ENCODE measurements at places on chromosomes 3 and 15.

- no peak for DNase-seq
Observed at GRCh38 chr3:23592961-23593931, 212.5 kb upstream of the UBE2E1 start.

- peak; percentile 52 for DNase-seq
Observed at GRCh38 chr3:124565013-124565412, 165.2 kb upstream of the UMPS start.

DNA sequence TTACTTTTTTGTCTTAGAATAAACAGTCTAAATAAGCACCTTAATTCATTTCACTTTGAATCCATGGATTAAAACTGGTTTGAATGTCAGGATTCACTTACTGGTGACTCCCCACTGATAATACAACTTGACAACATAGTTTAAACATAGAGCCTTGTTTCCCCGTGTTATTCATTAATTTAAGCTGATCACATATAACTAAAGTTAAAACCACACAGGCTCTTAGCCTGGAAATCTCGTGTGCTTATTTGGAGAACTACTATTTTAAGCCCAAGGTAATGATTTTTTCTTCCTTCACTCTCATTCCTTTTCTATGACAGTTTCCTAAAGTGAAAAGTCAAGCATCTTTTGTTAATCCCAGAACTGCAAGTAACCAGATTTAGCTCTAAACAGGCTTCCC is 64.2 kb downstream of the HACD2 start:
- DNase-seq = no peak

DNA sequence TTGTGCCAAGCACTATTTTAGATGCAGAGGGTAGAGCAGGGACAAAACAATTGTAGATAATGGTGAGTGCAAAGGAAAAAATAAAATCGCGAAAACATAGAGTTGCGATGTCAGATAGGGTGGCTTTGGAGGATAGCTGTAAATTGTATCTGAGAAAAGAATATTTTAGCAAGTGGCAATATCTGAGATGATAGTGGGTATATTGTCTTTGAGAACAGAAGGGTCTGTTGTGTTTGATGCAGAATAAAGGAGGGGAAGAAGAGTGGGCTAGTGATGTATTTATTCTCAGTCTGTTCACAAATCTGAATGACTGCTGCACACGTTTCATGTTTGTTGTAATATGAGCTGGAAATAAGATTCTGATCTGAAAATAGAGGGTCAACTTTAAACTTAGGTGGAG is 396.8 kb downstream of the CADM2 start:
- no peak for DNase-seq

- DNase-seq = no peak
Observed at GRCh38 chr3:19598870-19599269, 335.1 kb downstream of the EFHB start.

- DNase-seq = no peak
Observed at GRCh38 chr15:38667890-38668850, 103.6 kb upstream of the RASGRP1 start.

DNA sequence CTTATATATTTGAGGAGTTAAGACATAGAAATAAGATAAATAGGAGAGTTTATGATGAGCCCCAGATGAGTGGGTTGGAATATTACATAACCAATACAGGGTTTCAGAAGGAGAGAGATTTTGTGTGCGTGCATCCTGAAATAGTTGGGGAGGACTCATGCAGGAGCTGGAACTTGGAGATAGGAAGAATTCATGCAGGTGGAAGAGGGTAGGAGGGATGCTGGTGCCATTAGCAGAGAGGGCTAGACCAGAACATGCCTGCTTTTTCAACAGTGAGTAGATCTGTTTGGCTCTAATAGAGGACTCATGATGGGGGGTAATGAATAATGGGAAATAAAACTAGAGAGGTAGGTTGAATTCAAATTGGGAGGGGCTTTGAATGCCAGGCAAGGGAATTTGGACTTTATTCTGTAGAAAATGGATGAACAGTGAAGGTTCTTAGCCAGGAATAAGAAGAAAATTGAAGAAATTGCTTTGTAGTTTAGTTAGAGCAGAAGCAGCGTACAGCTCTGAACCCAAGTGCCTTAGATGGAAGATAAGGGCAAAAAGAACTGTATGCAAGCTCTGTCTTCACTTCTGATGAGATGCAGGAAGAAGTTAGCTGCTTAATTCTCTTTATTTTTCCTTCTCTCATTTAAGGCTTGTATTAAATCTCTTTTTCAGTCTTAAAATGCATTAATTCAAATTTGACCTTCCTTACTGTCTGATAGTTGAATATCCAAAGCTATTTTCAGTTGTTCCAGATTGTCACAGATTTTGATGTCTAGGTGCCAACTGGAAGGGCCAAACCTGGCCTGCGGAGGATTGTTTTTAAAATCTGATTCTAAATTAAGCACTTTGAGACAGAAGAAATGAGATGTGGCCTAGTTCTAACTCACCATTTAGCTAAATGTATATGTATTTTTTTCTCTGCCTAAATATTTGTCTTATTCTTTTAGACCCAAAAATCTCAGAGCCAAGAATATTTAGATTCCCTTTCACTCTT is 86.3 kb downstream of the PPM1L start:
- DNase-seq = no peak

DNA sequence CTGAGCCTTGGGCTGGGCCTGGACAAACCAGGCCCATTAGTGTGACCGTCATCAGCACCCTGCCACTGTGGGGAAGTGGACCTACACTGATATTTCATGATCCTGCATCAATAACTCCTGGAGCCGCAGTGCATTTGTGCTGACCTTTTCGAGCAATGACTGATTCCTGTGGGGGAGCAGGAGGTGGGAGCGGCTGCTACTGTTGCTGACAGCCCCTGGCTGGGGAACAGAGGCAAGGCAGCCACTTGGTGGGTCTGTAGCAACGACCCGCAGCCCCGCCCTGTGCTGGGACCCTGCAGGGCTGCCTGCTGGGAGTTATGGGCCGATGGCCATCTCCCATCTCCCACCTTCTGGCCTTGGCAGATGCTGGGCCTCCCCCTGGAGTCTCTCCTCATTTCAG is 42.1 kb downstream of the CCDC33 start:
- no peak for DNase-seq

DNA sequence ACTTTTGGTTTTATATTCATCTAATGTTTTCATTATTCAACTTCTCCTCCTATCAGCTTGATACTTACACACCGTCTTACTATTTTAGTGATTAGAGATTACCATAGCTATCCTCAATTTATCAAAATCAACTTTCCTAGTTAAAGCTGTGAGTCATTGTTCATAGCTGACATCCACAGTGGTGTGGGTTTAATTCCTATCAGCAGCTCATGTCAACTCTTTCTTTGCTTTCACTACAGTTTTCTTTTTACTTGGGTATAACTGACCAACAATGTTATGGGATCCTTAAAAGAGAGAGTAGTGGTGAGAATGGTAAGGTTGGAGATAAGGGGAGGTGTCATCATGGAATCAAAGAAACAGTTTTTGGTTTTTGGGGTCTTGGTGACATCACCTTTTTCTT is 112.7 kb downstream of the NFKBIZ start:
- DNase-seq = no peak

- no peak for DNase-seq
Observed at GRCh38 chr3:139548801-139549200, 9.3 kb upstream of the RBP1 start.

DNA sequence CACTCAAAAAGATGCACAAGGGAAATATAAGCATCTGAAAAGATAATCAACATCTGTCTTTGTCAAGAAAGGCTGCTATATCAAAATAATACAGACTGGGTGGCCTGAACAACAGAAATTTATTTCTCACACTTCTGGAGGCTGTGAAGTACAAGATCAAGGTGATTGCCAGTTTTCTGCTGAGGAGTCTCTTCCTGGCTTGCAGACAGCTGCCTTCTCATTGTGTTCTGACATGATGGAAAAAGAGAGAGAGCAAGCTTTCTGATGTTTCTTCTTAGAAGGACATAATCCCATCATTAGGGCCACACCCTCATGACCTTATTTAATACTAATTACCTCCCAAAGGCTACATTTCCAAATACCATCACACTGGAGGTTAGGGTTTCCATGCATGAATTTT is 1573.3 kb downstream of the SI start:
- DNase-seq = no peak

DNA sequence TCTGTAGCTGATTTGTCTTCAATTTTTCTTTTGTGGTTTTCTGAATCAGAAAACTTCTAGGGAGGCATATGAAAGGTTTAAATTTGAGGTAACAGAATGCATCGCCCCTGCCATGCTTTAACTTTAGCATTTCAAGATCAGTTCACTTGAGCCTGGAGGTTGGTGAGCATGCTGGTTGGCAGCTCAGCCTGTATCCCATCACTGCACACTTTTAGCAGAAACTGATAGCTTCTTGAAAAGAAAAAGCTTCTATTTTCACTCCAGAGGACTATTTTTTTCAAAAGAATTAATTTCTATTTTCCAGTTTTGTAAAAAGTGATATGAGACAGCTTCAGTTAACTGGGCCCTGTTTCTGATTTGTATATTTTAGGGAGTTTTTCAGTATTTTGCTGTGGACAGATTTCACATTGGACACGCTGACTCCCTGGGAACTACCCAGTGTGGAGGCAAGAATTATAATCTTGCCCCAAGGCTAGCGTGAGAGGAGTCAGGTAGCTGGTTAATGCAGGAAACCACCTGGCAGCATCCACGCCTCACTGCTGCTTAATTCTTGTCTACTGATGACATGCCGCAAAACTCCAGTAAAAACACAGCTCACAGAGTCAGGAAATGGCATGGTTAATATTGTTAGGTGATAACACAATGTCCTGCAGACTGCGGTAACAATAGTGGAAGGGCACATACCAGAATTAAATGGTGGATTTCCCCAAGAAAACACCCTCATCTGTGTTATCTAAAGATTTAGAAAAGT is 71.4 kb downstream of the DUT start:
- DNase-seq = no peak

DNA sequence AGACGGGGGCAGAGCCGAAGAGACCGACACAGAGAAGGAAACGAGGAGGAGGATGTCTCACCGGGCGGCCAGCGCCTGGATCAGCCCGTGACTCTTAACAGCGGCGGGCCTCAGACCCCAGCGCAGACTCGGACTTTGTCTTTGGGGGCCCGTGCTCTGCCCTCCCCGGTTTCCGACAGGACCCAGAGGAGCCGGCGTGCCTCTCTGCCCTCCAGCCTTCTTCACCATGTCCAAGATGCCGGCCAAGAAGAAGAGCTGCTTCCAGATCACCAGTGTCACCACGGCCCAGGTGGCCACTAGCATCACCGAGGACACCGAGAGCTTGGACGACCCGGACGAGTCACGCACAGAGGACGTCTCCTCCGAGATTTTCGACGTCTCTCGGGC is 1.0 kb downstream of the TSC22D2 start:
- no peak for DNase-seq

DNA sequence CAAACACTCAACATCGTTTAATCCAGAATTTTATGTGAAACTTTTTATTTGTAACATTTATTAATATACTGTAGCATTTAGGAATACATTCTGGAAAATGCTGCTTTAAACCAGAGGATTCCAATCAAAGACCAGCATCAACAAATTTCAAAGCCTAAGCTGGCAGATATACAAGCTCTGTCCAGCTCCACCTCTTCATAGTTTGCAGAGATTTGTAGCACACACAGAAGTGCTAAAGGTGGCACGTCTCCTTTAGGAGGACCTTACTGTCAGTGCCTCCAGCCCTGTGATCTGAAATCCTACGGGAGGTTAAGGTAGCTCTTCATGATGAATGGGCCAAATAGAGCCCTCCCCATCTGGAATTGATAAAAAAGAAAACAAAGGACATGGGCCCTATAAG is 329.7 kb upstream of the NECTIN3 start:
- DNase-seq = no peak

DNA sequence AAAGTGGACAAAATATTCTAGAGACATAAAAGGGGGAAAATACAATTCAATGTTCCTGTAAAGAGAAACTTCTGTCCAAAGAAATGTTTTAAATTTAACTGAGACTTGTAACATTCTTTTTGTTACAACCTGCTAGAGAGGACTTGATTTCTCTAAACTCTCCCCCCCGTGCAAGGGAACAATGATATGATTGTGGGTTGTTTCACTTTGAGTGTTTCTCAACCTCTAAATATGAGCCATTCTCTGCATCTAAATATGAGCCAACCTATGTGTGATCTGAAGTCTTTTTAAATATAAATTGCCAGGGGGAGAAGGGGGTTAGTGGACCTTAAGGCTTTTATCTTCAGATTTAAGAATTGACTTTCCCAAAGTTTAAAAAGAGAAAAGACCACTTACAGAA is 14.6 kb downstream of the ZNF860 start:
- DNase-seq = no peak

All from stimulated activated naive CD8-positive, alpha-beta T cell treated with anti-CD3 and anti-CD28 coated beads, Interleukin-15, amount 100 ng/mL, for 72 hours (primary cell).